ENCODE measurements at places on chromosomes 6 and 20. TPM values are rescaled to one million over a fixed set of nuclear protein-coding genes. Genes with fewer than 3 reads are reported as not detected.

- H3K36me3 ChIP-seq: peaks cover under 1% of the 10 kb centered on the region
- H3K27ac ChIP-seq: no peak overlapping the region
- no peak overlapping the region for H3K4me3 ChIP-seq
Observed at GRCh38 chr6:117515326-117515725, 32.9 kb downstream of the DCBLD1 start.

DNA sequence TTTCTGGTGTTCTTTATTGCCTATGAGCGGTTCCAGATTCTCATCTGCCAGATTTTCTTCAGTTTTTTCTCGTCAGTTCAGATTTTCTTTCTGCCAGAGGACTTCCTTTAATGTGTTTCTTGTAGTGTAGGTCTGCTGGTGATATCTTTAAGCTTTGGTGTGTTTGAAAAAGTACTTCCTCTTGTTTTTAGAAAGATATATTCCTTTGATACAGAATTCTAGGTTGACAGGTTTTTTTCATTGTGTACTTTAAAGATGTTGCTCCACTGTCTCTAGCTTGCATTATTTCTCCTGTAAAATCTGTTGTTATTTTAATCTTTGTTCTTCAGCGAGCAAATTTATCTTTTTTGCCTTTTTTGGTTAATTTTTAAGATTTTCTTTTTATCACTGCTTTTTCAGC, 36.9 kb downstream of the ASXL1 start:
- H3K27ac ChIP-seq: no peak overlapping the region
- H3K4me1 ChIP-seq: peaks cover 6% of the 10 kb centered on the region
- H3K4me3 ChIP-seq: no peak overlapping the region
- no peak for DNase-seq
- no peaks in the 10 kb centered on the region for H3K27me3 ChIP-seq

- H3K27me3 ChIP-seq: no peaks in the 10 kb centered on the region
- H3K27ac ChIP-seq: peak overlapping the region; percentile 94
- no peak overlapping the region for H3K4me3 ChIP-seq
- no peaks in the 10 kb centered on the region for H3K36me3 ChIP-seq
Observed at GRCh38 chr6:45445364-45445748, 67.6 kb upstream of the SUPT3H start.

DNA sequence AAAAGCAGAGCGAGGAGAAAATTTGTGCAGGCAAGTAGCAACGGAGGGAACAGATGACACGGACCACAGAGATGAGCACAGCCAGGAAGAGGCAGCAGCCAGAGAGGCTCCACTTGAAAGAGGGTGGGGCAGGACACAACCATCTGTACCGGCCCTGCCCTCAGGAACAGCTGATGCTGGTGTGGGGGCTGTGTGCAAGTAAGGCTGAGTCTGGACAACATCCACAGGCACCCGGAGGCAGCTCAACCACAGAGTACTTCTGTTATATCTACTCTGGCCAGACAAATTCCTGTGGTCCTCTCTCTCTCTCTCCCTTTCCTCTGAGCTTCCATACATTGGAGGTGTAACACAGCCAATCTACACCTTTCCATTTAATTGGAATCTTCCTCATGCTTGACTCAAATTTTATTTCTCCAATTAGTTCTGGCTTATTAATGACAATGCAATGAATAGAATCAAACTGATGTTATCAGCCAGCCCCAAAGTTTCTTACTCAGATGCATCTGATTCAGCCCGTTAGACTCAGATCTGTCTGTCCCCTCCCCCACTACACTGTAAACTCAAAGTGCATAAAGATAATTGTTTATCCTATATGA, 24.9 kb downstream of the KIF13A start:
- no peaks in the 10 kb centered on the region for H3K27me3 ChIP-seq
- H3K4me1 ChIP-seq: peaks cover 18% of the 10 kb centered on the region
- peak overlapping the region; percentile 18 for H3K27ac ChIP-seq
- H3K4me3 ChIP-seq: no peak overlapping the region

GPX5 gene
- total RNA-seq: not detected

GRM1 gene
- total RNA-seq: not detected

Data from IMR-90 (cell line).